ENCODE measurements at places on chromosomes 1 and 21. TPM values are rescaled to one million over a fixed set of nuclear protein-coding genes. Genes with fewer than 3 reads are reported as not detected.

BRDT gene
- total RNA-seq = not detected

RNF220 gene
- total RNA-seq = 62.2 TPM

LAMB3 gene
- total RNA-seq = 58.5 TPM

SIKE1 gene
- 40.6 TPM for total RNA-seq

- no peak for DNase-seq
Measured at GRCh38 chr1:77081834-77082233, 137.4 kb downstream of the PIGK start.

DNA sequence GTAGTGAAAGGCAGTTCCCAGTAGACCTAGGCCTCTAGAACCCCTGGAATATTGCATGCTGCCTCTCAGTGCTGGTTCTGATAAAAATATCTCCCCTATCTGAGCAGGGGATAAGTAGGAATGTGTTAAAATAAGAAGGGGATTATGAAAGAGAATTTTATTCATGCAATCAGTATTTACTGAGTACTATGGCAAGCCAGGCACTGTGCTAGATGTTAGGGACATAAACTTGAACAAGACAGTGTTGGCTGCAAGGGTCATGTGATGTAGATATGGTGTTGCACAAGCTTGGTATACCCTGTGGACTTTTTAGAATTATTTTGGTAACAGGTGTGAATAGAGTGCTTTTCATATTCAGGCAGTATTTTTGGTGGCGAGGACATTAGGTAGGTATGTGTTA lies 23.6 kb downstream of the NOS1AP start:
- DNase-seq = no peak

DNA sequence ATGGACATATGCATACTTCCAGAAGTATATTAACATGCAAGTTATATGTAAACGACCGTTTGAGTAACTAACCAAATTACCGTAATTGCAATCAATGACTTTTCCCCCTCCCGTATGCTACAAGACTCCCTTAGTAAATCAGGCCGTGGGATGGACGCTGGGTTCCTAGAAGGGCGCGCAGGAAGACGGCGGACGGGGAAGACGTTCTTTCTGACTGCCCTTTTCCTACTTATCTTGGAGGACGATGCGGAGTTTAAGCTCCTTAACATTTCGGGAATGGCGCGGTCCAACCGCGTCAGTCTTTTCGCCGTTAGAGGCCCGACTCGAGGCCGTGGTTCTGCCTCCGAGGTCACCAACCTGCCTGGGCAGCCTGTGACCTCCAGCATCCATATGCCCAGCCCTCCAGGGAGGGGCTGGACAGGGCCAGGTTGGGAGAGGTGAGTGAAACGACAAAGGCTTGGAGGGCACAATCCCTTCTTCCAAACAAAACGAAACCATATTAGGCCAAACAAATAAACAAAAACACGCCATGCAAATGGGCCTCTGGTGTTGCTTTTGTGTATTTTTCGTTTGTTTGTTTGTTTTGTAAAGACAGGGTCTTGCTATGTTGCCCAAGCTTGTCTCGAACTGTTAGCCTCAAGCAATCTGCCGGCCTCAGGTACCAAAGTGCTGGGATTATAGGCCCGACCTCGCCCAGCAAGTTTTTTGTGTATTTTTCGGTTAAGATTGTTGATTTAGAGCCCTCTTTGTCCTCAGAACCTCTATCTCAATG lies 873 bp upstream of the PI4KB start:
- DNase-seq = no peak

GRCh38 chr1:232667778-232668165 lies 37.8 kb upstream of the SIPA1L2 start:
- no peak for DNase-seq

DNA sequence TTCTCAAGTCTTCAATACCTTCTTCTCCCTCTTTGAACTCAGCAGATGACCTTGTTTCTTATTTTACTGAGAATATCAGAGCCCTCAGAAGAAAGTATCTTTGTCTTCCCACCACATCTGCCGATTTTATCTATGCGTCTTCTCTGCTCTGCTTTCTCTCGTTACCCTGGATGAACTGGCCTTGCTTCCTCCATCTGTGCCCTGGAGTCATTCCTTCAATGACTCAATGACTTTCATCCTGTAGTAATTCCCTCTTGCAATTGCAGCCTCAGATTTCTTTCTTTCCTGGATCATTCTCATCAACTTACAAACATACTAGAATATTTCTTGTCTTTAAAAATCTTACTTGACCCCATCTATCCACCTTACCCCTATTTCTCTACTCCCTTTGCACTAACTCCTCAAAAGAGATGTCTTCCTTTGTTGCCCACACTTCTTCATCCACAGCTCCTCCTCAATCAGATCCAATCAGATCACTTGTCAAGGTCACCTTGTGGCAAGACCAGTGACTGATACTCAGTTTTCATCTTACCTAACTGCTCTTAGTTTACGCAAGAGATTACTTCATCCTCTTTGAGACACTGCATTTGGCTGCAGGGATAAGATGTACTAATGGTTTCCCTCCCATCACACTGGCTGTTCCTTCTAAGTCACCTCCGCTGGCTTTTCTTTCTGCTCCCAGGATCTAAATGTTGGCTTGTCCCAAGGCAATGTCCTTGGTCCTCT lies 8.2 kb upstream of the TGFBR3 start:
- DNase-seq = no peak

- DNase-seq = no peak
Measured at GRCh38 chr1:33261344-33261743, 5.1 kb downstream of the ZNF362 start.

All from ureter (tissue), 1 donor.